ENCODE measurements at places on chromosomes 7 and 10. TPM values are rescaled to one million over a fixed set of nuclear protein-coding genes. Genes with fewer than 3 reads are reported as not detected.

SPDYE9 gene
- not detected for total RNA-seq

TMEM184A gene
- not detected for total RNA-seq

CLEC5A gene
- total RNA-seq, result not detected

DYNC1I1 gene
- total RNA-seq, result 0.69 TPM

MRPL43 gene
- total RNA-seq, result 38.4 TPM

SEMA4G gene
- 1.2 TPM for total RNA-seq

MGMT gene
- 15.1 TPM for total RNA-seq

FOXI2 gene
- not detected for total RNA-seq

CABCOCO1 gene
- 0.18 TPM for total RNA-seq

AFAP1L2 gene
- 0.05 TPM for total RNA-seq

IL2RA gene
- total RNA-seq, result not detected

MSS51 gene
- 2.7 TPM for total RNA-seq

SPAM1 gene
- not detected for total RNA-seq

FAM24B gene
- 2.1 TPM for total RNA-seq

PMS2 gene
- 20.8 TPM for total RNA-seq

HOXA6 gene
- 5.8 TPM for total RNA-seq

MUC12 gene
- 0.60 TPM for total RNA-seq

SNX8 gene
- 17.2 TPM for total RNA-seq

SLC13A1 gene
- not detected for total RNA-seq

PON1 gene
- total RNA-seq, result not detected

LRMDA gene
- 0.30 TPM for total RNA-seq

BTBD16 gene
- not detected for total RNA-seq

NODAL gene
- total RNA-seq, result not detected

CH25H gene
- total RNA-seq, result not detected

SUN3 gene
- total RNA-seq, result not detected

C10orf90 gene
- not detected for total RNA-seq

SRGN gene
- total RNA-seq, result 13.1 TPM

CLRN3 gene
- total RNA-seq, result not detected

CPA5 gene
- total RNA-seq, result not detected

SH2D4B gene
- not detected for total RNA-seq

Measured in smooth muscle cell of the umbilical artery (primary cell).